Fibroblast of villous mesenchyme (primary cell): ENCODE measurements at places on chromosomes 12 and 14. TPM values are rescaled to one million over a fixed set of nuclear protein-coding genes. Genes with fewer than 3 reads are reported as not detected.

Gene DAO
- total RNA-seq: not detected in 2 replicates

DNA sequence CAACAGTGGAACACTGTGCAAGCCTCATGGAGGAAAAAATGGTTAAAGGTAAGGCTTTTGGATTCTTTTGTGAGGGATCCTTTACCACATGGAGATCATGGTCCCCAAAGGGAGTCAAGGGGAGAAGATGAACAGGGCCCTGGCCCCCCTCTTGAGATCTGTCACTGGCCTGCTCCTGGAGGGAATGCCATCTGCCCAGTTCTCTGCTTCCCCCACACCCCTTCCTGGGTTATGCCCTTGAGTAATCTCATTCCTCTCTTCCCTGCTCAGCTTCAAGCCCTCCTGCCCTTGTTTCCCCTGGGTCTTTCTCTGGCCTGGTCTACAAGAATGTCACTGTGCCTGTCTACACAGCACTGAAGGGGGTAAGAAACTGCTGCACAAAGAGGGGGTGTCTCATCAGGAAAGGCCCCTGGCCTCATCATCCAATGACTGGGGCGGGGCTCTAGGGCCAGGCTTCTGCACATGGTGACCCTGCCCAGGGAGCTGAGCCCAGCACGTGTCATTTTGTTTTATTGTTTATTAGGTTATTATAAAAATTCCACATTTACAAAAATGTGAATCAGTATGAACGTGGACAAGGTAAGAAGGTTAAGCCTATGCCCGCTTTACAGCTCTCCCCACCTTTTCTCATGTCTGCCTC, 30.3 kb downstream of the PIGH start:
- DNase-seq: no peak

- DNase-seq: peak; percentile 41
Observed at GRCh38 chr14:21084998-21085853, 13.2 kb downstream of the ZNF219 start.

GRCh38 chr12:102958073-102958829, 777 bp downstream of the ASCL1 start:
- DNase-seq: peak; percentile 13

DNA sequence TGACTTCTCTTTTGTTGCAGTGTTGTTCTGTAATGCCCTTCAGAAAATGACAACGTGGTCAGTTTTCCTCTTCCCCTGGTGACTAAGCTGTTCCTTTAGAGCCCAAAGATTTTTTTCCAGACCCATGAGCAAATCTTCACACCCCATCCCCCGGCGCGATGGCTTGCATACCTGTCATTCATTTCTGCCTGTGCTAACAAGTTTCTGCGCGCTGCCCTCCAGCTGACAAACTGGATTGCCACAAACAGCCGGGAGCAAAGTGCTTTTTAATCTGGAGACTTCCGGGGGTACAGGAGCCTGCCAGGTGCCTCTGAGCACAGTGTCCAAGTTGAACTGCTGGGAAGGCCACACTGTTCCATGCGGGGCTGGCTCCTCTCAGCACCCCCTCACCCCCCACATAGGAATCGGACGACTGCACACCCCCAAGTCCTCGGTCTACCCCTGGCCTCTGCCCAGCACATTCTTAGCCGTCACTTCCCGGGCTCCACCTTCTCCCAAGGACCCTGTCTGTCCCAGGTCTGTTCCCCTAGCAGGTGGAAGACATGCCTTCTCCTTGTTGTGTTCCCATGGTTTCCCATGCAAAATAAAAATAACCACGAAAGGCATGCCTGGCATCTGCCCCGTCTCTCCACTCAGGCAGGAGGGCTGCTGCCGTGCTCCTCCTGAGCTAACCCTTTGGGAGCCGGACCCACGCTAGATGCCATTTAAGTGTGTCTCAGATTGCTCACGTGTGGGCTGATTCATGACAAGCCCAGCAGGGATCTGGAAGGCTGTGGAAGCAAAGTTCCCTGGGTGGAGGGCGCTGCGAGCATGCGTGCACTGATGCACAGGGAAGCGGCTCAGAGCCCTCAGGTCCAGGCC, 14.1 kb downstream of the RILPL1 start:
- peak; percentile 19 for DNase-seq

GRCh38 chr12:79690142-79690637, 574 bp downstream of the PAWR start:
- peak; percentile 24 for DNase-seq

DNA sequence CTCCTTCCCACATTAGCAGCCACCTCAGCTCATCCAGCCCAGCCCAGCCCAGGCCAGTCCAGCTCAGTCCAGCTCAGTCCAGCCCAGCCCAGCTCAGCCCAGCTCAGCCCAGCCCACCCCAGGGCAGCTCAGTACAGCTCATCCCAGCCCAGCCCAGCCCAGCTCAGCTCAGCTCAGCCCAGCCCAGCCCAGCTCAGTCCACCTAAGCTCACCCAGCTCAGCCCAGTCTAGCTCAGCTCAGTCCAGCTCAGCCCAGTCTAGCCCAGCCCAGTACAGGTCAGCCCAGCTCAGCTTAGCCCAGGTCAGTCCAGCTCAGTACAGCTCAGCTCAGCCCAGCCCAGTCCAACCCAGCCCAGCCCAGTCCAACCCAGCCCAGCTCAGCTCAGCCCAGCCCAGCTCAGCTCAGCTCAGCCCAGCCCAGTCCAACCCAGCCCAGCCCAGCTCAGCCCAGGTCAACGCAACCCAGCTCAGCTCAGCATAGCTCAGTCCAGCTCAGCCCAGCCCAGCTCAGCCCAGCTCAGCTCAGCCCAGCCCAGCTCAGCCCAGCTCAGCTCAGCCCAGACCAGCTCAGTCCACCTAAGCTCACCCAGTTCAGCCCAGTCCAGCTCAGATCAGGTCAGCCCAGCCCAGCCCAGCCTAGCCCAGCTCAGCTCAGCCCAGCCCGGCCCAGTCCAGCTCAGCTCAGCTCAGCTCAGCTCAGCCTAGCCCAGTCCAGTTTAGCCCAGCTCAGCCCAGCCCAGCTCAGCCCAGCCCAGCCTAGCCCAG, 63.0 kb downstream of the TMEM121 start:
- no peak for DNase-seq
